ENCODE measurements at places on chromosomes 12 and 14.

DNA sequence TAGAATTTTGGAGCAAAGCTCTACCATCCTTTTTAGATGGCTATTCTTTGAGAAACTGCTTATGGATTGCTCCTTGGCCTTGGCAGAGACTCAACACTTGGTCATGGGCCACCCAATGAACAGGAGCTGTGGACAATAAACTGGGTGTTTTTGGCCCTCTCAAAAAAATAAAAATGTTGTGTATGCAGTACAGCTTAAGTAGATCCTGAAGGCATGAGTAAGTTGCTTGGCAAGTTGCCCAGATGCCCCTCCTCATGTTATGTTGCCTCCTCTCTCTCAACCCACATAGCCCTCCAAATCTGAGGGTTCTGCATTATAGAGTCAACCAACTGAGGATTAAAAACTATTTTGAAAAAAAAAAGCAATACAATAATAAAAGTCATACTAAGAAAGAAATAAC lies 124.9 kb downstream of the ATP23 start:
- DNase-seq = no peak

GRCh38 chr12:79451365-79451764 lies 239.4 kb downstream of the PAWR start:
- no peak for DNase-seq

DNA sequence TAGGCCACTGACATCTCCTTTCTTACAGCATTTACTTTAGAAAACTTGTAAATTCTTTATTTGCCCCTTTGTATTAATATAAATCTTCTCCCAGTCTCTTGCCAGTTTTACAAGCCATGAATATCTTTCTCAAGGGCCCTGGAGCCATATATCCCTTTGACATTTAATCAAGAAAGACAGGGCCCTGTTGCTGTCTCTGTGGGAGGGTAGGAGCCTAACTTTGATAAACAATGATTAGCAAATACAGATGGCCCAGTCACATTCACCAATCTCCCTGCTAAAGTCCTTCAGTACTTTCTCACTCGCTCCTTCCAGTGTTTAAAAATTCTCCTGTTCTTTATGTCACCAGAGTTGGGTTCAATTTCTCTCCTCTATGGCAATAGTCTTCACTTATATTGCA lies 479.8 kb upstream of the USP15 start:
- no peak for DNase-seq

DNA sequence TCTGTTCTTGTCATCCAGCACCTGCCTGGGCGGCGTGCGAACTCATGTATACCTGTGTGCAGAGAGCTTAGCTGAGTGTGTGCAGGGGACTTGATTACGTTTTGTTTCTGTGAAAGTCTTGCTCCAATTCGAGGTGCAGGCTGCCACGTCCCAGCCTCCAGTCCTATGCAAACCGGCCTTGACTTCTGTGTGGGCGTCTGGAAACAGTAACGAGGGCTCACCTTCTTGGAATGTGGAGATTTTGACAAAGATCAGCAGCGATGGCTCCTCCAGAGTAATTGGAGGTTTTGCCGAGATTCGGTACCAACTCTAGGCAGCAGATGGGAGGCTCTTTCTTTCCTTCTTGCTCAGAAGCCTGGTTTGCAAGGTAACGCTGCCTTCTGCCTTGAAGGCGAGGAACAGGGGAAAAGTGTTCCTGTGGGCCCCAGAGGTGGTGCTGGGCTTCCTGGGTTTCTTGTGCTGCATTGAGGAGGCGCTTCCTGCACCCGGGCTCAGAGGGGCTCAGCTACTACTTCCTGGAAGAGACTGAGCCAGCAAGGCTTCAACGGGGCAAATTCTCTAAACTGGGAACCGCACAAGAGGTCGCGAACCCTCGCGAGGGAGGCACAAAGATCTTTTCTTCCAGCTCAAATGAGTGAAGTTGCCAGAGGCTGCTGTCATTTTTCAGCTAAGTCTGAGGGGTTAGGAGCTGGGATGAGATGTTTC lies 249.0 kb downstream of the AACS start:
- DNase-seq = no peak

- no peak for DNase-seq
These were observed 153.2 kb downstream of the SMOC1 start for GRCh38 chr14:70032447-70032846.

DNA sequence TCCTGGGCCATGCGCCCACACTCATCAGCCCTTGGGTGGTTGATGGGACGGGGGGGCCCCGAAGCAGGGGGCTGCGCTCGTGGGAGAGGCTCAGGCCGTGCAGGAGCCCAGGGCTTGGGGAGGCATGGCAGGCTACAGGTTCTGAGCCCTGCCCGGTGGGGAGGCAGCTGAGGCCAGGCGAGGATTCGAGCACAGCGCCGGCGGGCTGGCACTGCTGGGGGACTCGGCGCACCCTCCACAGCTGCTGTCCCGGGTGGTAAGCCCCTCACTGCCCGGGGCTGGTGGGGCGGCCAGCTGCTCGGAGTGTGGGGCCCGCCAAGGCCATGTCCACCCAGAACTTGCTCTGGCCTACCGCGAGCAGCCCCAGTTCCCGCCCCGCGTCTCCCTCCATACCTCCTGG lies 295.8 kb upstream of the SEL1L start:
- DNase-seq = no peak

DNA sequence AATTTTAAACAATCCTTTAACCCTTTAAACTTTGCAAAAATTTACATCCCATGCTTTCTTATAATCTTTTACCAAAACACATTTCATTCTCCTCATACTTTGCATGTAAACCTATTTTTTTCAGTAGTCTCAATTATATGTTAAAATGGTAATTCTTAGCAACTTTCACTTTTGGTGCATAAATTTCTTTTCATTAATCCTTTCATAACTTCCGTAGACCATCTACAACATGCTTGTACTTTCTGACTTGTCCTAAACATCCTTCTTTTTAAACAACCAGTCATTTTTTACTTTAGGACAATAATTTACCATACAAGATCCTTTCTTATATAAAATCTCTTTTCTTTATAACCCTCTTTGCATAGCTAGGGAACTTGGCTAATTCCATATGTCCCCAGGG lies 19.5 kb downstream of the CCDC91 start:
- DNase-seq = no peak

- DNase-seq = no peak
These were observed 424.8 kb downstream of the RAD51B start for GRCh38 chr14:68244262-68244980.

- no peak for DNase-seq
These were observed 14.1 kb downstream of the ABCD2 start for GRCh38 chr12:39605501-39605900.

- no peak for DNase-seq
These were observed 63.2 kb upstream of the USP44 start for GRCh38 chr12:95614390-95614982.

DNA sequence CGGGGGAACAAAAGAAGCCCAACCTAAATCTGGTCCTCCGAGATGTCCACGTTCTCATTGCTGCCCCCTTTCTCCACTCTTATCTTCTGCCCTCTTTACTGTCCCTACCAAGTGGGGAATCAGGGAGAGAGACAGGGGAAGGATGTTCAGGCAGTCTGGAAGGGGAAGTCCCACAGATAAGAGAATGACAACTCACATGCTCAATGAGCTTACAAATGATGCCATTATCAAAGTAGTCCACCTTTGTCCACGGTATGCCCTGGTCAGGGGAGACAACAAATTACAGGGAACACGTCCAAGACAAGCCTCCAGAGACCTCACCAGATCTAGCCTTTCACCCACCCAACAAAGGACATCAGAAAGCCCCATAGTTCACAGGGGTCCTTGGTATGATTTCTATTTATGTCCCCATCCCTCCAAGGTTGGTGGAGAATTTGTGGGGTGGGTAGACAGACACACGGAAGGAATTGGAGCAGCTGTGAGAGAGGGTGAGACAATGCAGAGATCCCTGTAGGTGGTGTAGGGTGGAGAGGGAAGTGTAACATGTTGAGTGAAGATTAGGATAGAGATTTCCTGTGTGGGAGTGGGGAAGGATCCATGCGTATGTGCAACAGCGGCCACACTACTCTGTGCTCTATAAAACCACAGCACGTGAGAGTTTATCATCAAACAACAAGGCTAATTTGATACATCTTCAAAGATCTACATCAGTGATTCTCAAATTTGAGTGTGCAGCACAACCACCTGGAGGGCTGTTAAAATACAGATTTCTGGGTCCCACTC lies 10.7 kb downstream of the MYO1A start:
- DNase-seq = no peak

GRCh38 chr12:45622210-45622937 lies 107.1 kb upstream of the ARID2 start:
- no peak for DNase-seq

DNA sequence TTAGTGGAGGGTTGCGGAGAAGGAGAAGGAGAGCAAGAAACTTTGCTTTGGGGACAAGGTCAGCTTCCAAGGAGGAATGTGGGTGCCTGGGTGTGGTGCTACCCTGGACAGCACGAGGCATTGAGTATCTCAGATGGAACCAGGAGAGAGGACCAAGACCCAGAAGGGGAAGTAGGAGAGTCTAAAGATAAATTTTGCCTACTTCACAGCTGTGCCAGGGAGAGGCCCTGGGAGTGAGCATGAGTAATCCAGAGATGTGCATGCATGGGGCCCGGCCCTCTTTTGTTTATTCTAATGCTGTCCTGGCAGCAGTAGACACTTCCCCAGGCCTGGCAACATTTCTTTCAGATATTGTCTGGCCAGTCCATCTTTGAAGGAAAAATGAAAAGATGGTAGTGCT lies 49.5 kb upstream of the GNPNAT1 start:
- no peak for DNase-seq

- DNase-seq = no peak
These were observed 40.8 kb upstream of the CSRP2 start for GRCh38 chr12:76919383-76920171.

DNA sequence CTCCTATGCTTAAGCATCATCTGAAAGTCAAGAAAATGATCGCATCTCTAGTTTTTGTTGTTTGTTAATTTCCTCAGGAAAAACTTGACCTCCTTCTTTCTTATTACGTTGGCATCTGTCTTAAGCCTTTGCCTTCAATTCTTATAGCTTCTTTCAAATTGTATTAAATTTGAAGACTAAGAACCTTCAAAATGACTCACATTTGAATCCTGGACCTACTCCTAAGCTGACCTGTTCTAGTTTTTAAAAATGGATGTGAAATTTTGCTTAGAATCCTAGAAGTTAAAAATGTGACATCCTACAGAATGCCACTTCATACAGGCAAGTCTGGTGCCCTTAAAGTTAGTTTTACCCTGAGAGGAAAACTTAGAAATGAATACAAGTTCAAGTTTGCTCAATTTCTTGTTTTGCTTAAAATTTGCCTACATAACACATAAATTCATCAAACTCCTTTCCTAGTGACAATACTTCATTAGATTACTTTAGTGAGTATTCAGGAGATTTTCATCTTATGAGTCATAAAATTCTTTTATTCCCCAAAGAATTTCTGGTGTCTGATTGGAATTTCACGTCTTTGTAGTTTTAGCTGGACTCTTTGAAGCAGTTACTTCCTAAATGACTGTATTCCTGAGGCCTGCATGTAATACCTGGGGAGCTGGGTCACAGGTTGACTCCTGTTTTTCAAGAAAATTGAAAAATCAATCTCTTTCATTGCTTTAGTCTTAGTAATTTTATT lies 152.3 kb downstream of the MSRB3 start:
- DNase-seq = no peak

DNA sequence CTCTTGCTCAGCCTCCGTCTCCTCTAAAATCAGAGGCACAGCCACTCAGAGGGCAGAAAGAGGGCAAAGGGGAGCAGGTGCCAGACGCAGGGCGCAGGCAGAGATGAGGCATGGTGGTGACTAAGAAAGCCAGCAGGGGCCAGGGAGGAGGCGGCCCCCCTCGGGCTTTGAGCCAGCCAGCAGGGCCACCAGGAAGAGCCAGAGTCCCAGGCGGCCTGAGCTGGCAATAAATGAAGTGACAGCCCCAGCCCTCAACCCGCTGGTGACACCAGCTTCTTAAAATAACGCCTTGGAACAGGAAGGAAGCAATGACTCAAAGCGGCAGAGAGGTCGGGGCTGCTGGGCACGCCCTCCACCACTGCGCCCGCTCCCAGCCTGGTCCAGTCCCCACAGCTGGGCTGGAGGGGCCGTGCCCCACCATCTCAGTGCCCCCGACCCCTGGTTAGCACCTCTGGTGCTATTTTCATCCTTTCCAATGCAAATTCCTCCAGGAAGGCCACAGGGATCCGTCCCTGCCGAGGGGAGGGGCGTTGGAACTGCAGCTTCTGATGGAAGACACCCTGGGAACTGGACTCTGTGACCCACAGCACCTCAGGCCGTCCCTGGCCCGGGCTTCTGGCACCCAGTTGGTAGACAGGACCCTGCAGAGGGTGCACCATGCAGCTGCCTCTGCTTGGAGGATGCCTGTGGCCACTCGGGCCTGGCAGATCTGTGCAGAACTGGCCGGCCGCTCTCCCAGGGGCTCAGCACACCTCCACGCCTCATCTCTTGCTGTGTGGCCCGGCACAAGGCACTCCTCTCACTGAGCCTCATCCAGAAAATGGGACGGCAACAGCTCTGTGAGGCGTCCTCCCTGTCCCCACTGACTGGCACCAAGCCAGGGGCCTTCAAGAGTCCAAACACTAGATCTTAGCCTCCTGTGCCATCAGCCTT lies 113.7 kb downstream of the NCOR2 start:
- no peak for DNase-seq

- no peak for DNase-seq
These were observed 25.5 kb downstream of the LRTM2 start for GRCh38 chr12:1845886-1846285.

GRCh38 chr14:26410189-26410685 lies 187.6 kb downstream of the NOVA1 start:
- DNase-seq = no peak

- DNase-seq = no peak
These were observed 1.1 kb upstream of the SDSL start for GRCh38 chr12:113420996-113421595.

DNA sequence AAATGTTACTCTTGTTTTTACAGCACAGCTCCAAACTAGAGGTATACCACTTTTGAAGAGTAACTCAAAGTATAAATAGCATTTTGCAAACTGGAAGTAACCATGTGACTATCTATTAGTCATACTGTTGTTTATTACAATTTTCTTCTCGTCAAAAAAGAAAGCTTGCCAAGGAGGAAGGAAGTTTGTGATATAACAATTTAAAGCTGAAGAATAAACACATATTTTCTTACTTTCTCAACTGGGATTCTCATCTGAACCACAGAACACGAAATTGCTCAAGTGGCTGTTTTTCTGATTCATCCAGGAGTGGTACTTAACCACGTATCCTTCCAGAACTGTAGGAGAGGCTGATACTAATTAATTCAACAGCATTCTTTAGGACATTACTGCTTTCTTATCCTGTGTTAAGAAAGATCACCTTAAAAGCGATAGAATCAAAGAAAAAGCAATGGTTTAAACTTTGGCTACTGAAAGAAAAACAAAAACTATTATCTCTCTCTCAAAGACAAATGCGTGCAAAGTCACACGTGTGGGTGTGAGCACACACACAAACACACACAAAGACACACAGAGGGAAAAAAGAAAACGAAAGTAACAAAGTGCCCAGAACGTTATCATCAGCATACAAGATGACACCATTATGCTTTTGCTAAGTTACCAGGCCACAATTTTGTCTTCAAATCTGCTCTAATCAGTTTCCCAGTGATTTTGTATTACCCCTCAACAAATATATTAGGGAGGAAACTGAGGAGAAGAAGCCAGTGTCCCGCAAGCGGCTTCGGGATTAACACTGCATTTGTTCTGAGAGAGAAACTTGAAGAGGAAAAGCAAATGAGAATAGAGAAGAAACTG lies at the start of gene CLEC2B:
Gene CLEC2B, minus strand, starts transcription at position 48 of the 855 bp plus-strand sequence.
- no peak for DNase-seq

- no peak for DNase-seq
These were observed 205.8 kb upstream of the SLC38A2 start for GRCh38 chr12:46578190-46578982.

All from DMS79 (cell line).